ENCODE measurements at places on chromosomes 7 and 10.

DNA sequence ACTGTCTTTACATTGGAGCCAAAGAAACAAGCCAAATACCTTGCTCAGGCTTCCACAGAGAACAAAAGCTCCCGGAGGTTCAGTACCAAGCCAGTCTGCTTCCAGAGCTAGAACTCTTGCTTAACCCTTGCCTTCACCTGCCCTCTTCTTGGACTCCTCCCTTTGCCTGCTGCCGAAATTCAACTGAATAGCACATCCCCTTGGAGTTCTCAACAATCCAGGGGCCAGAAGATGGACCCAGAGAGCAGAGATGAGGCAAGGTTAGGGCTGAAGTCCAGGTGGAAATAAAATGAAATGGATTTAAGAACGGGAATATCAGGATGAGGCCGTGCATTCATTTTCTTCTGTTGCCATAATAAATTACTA, 876 bp upstream of the PIK3AP1 start:
- DNase-seq, result no peak

DNA sequence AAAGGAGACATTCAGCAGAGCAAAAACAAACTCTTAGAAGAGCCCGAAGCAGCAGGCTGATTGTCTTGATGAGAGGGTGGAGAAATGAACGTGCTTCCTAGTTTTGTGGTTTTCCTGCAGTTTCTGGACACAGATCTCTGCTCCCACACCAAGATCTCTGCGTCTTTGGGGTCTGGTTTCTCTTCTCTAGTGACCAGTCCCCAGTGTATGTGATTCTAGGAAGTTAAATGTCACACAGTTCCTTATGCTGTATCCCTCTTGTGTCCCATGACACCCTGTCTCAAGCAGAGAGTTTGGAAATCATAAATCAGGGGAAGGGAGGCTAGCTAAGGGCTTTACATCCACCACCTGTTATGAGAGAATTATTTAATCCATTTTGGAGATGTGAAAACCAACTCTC, 55.4 kb upstream of the KLF14 start:
- no peak for DNase-seq

- no peak for DNase-seq
Measured at GRCh38 chr10:107899075-107899474, 734.6 kb upstream of the SORCS1 start.

- no peak for DNase-seq
Measured at GRCh38 chr7:106423111-106423510, 138.3 kb upstream of the NAMPT start.

DNA sequence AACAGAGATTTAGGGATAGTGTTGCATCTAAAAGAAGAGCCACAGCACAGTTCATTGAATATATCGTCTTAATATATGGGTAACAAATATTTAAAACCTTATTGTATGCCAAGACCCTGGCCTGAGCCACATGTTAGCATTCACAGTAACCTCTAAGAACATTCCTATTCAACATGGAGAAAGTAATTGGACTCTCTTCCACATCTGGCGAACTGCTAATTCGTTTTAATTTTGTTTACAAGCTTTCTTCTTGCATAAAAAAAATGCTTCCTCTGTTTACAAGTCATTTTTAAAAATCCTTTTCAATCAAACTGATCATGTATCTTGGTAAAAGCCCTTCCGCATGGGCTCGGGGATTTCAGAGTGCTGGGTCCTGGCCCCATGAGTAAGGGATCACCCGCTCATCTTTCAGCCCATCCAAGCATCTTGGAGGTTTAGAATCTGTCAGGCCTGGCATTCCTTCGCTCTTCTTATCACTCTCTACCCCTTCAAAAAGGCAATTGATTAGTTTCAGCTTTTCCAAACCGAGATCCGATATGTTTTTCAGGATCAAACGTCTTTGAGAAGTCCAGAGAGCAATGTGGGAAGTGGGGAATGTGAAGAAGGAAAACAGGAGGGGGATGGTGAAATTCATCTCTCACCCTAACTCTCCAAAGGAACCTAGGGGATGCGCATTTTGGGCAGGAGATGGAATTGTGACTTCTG, 7.3 kb downstream of the TWIST1 start:
- no peak for DNase-seq

Data from activated naive CD4-positive, alpha-beta T cell treated with anti-CD3 and anti-CD28 coated beads, Interleukin-2, amount 50 U/mL, for 72 hours (primary cell).